ENCODE measurements at places on chromosomes 6 and 20.

GRCh38 chr6:129605967-129606366 lies 104.0 kb downstream of the ARHGAP18 start:
- DNase-seq, result no peak

- DNase-seq, result no peak
Observed at GRCh38 chr6:112488238-112488637, 141.1 kb downstream of the RFPL4B start.

- no peak for DNase-seq
Observed at GRCh38 chr6:141482796-141483597, 649.7 kb upstream of the GJE1 start.

- no peak for DNase-seq
Observed at GRCh38 chr6:162467679-162468078, 259.9 kb downstream of the PRKN start.

DNA sequence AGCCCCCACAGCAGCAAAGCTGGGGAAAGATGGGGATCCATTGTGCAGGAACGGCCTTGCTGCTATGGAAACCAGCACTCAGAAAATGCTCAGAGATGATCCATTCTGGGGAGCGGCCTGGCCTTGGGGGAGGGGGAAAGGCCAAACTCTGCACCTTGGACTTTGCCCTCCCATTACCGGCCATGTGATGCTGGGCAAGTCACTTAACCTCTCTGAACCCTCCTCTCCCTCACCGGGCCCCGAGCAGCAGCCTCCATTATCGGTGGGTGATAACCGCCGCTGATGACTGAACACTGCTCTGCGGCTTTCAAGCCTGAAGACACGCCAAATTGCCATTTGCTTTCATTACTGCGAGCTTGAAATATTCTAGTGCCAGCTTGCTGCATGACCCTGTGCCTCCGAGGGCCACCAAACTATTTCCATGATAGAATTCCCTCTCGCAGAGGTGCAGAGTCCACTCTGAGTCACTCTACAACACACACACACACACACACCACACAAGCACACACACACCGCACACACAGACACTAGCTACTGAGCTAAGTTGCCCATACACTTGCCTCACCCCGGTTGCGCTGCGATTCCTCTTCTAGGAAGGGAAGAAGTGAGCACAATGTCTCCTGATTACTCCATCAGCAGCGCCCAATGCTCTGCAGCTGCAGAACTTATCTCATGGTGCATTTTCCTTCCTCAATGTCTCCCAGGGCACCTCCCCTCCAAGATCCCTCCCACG lies 20.6 kb upstream of the SIRPA start:
- no peak for DNase-seq

DNA sequence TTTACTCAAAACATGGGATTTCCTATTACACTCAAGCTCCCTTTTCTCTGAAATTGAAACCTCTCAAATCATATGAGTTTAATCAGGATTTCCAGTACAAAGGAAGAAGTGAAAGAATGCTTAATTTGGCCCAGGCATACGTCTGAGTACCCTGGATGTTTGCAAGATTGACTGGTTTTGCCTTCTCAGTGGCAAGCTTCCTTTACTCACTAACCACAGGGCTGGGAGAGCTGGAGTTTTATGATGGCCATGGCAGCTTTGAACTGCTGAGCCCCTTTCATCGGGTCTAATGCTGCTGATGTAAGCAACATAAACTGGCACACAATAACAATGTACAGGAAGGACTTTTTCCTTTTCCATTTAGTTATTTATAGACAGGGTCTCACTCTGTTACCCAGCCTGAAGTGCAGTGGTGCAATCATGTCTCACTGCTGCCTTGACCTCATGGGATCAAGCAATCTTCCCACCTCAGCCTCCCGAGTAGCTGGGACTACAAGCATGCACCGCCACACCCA lies 194.8 kb downstream of the SLC35F1 start:
- DNase-seq, result no peak

DNA sequence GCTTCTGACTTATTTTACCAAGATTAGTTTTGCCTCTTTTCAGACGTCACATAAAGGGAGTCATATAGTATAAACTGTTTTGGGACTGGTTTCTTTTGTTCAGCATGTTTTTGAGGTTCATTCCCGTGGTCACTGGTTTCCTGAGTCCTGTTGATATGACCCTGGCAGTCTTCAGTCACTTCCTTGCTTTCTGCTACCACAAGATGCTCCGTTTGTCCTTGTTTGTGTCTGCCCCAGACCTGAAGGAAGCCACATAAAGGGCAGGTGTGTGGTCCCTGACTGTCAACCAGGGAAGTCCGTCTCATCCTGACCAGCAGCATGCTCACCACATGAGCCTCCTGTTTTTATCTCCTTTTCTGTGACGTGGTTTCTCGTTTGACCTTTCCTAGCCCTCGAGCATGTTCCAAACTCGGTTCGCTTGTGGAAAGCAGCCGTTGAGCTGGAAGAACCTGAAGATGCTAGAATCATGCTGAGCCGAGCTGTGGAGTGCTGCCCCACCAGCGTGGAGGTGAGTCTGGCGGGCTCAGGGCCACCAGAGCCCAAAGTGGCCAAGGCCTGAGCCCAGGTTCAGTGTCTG lies 26.1 kb upstream of the C20orf204 start:
- DNase-seq, result no peak

DNA sequence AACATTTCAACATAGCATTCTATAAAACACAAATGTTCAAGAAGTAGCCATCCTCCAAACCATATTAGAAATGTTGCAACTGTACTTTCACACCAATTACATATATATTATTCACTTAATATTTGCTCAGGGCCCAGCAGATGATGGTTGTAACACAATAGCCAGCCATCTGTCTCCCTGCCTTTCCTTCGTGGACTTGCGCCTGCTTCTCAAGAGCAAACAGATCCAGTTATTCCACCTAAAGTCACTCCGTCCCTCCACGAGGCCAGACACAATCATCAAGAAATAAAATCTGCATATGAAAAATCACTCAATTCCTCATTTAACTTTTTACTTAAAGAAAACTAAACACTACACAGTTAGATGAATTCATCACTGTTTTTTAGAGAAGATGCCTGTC lies 160.4 kb downstream of the RALGAPA2 start:
- no peak for DNase-seq

DNA sequence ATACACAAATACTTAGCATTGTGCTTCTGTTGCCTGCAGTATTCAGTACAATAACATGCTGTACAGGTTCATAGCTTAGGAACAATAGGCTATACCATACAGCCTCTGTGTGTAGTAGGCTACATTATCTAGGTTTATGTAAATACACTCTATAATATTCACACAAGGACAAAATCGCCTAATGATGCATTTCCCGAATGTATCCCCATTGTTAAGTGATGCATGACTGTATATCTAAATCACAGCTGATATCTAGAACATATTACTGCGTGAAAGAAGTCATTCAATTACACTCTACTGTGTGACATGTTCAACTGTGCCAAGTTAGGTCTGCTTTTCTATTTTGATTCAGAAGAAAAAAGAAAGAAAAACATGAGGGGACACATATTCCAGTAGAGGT lies 633.5 kb downstream of the RFPL4B start:
- no peak for DNase-seq

DNA sequence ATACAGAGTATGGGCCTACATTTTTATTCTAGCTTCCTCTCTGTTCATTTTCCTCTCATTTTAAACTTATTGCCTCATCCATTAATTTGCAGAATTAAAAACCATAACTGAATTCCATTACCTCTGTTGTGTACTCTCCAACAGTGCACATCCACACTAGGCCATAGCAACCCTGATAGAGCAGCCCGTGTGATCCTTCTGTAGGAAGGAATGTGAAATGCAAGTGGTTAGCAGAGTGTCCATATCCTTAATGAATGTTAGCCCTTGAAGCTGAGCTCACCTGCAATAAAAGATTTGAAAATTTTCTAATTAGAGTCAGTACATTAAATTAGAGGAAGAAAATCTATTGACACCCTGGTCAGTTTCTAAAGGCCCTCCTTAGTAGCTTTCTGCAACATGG lies 6.5 kb upstream of the GRIK2 start:
- DNase-seq, result no peak
